Neural crest cell (in vitro differentiated cells): ENCODE measurements at places on chromosomes 4 and X. TPM values are rescaled to one million over a fixed set of nuclear protein-coding genes. Genes with fewer than 3 reads are reported as not detected.

GRCh38 chr4:67250131-67250896, 295.0 kb downstream of the CENPC start:
- DNase-seq: no peak

DNA sequence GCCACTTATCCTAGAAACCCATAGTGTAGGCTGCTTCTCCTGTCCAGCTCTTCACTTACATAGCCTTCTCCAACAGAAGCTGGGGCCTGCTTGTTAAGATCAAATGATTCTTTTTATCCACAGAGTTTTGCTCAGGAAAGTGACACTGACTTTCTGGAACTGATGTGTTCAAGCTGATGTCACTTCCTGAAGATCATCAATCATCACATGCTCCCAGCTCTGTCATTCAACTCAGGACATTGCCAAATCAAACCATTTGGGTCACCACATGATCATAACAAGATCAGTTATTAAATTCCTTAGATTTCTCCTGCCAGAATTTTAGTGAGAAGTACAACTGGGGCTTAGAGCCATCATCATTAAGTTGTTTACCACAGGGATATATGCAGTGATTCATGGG, 39.4 kb downstream of the GLRA3 start:
- no peak for DNase-seq

DNA sequence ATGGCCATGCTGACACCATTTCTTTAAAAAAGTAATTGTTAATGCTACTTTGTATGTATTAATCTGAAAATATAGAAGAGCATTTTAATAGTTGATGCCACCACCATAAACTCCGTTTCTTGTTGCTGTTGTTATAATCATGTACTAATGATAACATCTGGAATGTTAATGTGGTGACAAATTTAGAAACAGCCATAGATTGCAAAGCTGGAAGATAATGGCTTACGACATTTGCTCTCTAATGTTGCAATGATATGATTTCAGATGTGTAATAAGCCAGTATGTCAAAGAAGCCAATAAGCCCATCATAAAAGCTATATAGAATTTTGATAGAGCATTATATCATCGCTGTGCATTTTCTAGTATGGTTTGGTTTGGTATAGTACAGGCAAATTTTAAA, 579.4 kb upstream of the ZFP42 start:
- DNase-seq: no peak

DNA sequence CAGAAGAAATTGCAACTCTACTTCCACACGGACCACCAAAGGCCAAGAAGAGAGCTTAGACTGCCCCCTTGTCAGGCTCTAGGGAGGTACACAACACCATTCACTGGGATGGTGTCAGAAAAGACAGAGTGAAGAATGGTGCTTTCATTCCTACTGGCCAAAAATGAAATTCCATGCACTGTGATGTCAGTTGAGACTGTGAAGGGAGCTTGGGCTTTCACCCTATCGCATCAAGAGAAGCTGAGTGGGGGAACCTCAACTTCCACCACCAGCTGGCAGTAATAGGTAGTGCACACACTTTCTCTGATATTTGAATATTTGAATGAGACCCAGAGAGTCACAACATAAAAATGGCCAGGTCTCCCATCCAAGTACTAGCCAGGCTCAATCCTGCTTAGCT, 65.9 kb downstream of the ZNF711 start:
- no peak for DNase-seq

- DNase-seq: no peak
These were observed 81.9 kb upstream of the HPGD start for GRCh38 chr4:174604198-174604597.

GRCh38 chr4:185817403-185817818, 5.4 kb upstream of the SORBS2 start:
- DNase-seq: no peak

DNA sequence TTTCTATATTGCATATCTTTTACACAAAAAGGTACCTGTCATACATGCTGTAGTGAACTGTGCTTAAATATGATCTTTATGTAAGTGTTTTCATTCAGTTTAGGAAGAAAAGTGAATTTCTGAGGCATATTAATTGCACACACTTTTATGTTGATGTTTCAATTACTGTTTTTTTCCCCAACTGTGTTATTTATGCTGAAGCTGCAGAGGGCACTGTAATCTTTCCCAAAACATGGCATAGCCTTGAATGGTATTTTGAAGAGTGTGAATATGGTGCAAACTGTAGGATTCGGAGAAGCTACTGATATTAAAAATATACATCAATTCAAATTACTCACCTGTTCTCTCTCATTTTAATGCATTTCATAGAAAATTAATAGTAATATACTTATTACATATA, 6.0 kb upstream of the CENPE start:
- no peak for DNase-seq

- DNase-seq: no peak
These were observed 170.1 kb downstream of the KLHL4 start for GRCh38 chrX:87687703-87688102.

- DNase-seq: no peak
These were observed 187.3 kb upstream of the FAM241A start for GRCh38 chr4:111957997-111958396.

- DNase-seq: no peak
These were observed 178.2 kb downstream of the RTL9 start for GRCh38 chrX:110536816-110537215.

GRCh38 chr4:38002451-38003071, 42.4 kb downstream of the PTTG2 start:
- DNase-seq: no peak

DNA sequence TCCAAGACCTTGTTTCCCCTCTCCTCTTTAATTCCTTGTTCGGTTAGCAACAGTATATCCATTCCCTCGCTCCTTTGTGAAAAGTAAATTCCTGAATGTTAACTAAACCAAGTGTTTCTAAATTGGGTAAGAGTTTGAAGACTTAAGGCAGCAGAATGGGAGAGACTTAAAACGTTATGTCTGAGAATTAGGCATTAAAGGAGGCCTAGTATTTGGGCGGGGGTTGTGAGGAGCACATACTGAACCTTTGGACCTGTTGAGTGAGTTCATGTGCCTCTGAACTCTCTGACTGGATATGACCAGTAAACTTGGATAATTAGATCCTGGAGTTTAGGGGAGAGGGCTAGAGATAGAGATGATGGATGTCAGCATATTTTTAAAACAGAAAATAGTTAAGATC, 1.2 kb downstream of the MSMO1 start:
- no peak for DNase-seq

DNA sequence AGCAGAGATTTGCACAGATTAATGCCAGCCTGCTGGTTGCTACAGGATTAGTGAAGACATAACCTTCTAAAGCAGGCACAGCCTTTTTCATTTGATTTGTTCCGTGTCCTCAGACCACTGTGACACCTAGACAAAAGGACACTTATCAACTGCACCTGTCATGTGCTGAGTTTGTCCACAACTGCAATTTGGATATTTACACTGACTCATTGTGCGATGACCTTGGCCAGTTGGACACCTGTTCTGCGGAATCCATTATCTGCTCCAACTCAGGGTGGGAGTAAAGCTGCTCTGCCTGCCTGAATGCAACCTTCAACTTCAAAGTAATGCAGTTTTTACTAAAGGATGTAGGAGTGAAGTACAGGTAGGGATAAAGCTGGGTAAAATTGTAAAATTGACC, 4.1 kb upstream of the NR0B1 start:
- DNase-seq: no peak

GRCh38 chr4:23686169-23686897, 203.5 kb downstream of the PPARGC1A start:
- no peak for DNase-seq

GRCh38 chrX:107748506-107748905, 27.1 kb downstream of the TSC22D3 start:
- DNase-seq: no peak

DNA sequence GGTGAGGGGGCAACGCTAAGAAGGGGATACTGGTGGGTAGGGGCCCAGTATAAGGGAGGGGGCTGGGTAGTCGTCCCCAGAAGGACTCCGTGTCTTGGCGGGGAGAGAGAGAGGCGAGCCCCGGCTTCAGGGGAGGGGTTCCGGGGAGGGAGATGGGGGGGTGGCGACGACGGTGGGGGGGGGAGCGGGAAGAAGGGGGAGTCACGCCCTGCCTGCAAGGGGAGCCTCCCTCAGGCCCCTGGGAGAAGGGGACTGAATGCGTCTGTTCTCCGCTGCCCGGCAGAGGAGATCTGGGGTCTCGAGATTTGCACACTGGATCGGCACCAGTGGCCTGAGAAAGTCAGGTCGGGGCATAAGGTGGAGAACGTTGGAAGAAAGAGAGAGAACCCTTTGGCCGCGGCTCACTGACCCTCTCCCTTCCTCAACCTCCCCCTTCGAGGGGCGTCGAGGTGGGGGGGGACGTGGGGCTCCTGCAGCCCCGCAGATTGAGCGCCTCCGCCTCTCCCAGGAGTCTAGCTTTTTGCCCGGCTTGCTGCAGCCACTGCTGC, 609 bp upstream of the BCORL1 start:
- DNase-seq: no peak

GRCh38 chr4:176789955-176790354, 2.8 kb downstream of the VEGFC start:
- DNase-seq: no peak

GRCh38 chr4:175871774-175872405, 59.8 kb upstream of the GPM6A start:
- no peak for DNase-seq

The TREX2 gene
- total RNA-seq: 0.77 and 1.6 TPM in 2 replicates

The WWC2 gene
- 24.6 and 25.1 TPM in 2 replicates for total RNA-seq

The CTAG2 gene
- not detected in 2 replicates for total RNA-seq

The HHIP gene
- total RNA-seq: 1.3 and 1.8 TPM in 2 replicates

The RHOXF2 gene
- not detected in 2 replicates for total RNA-seq

The STS gene
- total RNA-seq: 6.3 and 6.9 TPM in 2 replicates

The OR13H1 gene
- not detected in 2 replicates for total RNA-seq

The SNCA gene
- 29.6 and 29.7 TPM in 2 replicates for total RNA-seq

The DUSP21 gene
- total RNA-seq: not detected in 2 replicates

The GAGE13 gene
- not detected in 2 replicates for total RNA-seq

The ARHGAP36 gene
- total RNA-seq: 1.8 and 2.4 TPM in 2 replicates

The SERTM2 gene
- total RNA-seq: 0.11 TPM in 1 of 2 replicates, not detected in the other

The HSFX2 gene
- total RNA-seq: not detected in 2 replicates

The ASMT gene
- 0.44 TPM in 1 of 2 replicates, not detected in the other for total RNA-seq

The RTL5 gene
- total RNA-seq: 21.7 and 23.0 TPM in 2 replicates
